ENCODE measurements at places on chromosomes 4 and X.

DNA sequence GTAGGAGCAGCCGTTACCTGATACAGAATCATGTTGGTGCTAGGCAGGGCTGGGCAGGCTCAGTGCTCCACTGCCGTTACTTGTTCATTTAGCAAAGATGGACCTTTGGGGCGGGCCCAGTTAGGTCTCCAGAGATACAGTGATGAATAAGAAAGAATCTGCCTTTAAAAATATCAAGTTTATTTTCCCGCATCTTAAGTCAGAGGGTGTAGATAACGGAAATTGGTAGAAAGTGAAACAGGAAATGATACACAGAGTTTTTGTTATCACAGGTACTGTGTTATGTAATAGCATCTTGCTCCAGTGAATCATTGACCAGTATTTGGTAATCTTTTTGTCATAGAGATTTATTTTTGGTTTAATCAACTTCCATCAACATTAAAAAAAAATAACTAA, 5.5 kb downstream of the TMEM131L start:
- DNase-seq, result peak; percentile 29

- no peak for DNase-seq
Measured at GRCh38 chr4:21697583-21697982, 251.0 kb downstream of the KCNIP4 start.

- DNase-seq, result no peak
Measured at GRCh38 chr4:33940281-33940680, 2304.0 kb downstream of the ARAP2 start.

DNA sequence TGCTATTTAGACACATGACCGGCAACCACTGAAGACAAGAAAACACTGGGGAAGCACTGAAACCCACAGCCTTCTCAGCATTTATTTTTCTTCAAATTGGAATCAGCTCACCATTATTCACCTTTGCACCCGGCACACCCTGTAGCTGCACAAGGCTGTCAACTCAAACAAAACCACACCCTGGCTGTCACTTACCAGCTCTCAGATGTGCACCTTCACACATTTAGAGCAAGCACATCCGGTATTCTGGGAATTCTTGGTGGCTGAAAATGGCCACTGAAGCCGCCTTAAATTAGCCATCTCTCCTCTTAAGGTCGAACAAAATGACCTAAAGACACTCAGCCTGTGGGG, 5.9 kb downstream of the ZFYVE28 start:
- peak; percentile 41 for DNase-seq

- no peak for DNase-seq
Measured at GRCh38 chr4:4866124-4866865, 6.8 kb downstream of the MSX1 start.
